Forelimb muscle (tissue), 1 donor: ENCODE measurements at places on chromosomes 13 and 19. TPM values are rescaled to one million over a fixed set of nuclear protein-coding genes. Genes with fewer than 3 reads are reported as not detected.

The FAM124A gene
- polyA plus RNA-seq: 1.6 TPM

The ZNF723 gene
- not detected for polyA plus RNA-seq

The FFAR1 gene
- not detected for polyA plus RNA-seq

The SMIM17 gene
- 1.7 TPM for polyA plus RNA-seq

The CBLC gene
- not detected for polyA plus RNA-seq

The TUBB4A gene
- 0.57 TPM for polyA plus RNA-seq

DNA sequence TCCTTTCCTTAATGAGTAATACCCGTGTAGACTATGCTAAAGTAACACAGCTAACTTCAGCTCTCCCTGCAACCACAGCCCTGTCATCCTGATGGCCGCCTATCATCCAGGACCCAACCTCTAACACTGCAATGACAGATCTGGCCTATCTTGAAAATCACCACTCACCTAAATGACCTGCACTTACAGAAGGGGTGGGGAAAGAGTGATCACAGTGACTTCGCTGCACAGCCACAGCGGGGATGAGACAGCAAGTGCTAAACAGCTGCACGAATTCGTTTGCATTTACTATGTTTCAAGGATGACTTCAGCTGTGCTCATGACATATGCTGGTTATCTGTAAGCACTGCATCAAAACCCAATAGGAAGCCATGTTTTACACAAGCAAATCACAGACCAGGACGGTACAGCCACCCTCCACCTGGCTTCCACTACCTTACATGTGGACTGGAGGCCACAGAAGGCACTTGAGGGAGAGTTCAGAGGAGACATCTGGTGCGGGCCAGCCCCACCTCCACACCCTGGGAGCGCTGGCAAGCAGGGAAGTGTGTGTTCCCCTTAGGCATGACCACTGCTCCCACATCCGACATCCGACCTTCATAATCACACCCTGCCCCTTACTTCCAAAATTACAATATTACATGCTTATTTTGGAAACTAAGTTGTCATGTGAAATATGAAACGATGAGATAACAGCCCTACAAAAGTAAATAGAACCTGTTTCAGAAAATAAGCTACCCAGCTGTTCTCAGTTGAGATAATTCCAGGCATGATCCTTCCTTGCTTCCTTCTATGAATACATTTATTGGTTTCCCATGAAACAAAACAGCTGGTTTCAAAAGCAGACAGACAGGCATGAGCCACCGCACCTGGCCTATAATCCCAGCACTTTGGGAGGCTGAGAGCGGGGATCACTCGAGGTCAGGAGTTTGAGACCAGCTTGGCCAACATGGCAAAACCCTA, 95.7 kb downstream of the STK24 start:
- DNase-seq: no peak

GRCh38 chr13:56400774-56401173, 739.9 kb upstream of the PRR20A start:
- no peak for DNase-seq

DNA sequence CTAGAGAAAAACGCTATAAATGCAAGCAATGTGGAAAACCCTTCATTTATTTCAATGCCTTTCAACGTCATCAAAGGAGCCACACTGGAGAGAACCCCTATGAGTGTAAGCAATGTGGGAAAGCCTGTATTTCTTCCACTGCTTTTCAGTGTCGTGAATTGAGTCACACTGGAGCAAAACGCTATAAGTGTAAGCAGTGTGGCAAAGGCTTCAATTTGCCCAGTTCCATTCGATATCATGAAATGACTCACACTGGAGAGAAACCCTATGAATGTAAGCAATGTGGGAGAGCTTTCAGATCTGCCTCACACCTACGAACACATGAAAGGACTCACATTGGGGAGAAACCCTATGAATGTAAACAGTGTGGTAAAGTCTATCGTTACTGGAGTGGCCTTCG, 27.4 kb downstream of the ZNF20 start:
- DNase-seq: no peak

GRCh38 chr13:110089815-110090214, 217.1 kb downstream of the COL4A1 start:
- no peak for DNase-seq

GRCh38 chr19:8224394-8225145, 15.4 kb downstream of the CERS4 start:
- DNase-seq: no peak

DNA sequence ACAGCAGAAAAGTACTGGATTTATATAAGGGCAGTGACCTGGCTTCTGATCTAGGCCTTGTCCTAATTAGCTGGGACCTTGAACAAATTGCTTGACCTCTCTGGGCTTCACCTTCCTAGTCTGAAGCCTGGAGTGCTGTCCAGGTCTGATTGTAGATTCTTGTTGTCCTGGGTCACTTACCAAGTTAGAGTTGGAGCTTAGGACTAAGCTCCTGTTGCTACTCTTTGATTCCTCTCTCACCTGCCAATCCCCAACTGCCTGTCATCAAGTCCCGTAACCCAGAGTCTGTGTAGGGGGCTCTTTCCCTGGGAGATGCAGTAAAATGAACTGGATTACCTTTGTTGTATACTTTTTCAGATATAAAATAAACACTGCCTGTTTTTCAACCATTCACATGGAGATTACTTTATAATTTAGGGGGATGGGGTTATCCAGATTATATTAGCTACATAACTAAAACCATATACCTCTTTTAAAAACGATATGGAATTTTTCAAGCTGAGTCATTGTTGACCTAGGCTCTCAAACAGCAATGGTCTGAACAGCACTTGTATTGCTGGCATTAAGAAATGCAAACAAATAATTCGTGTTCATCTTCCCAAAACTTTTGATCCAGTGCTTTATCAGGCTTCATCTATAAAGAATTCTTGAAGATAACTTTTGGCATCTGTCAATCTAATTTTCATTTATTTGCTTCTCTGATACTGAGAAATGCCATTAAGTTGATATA, 5.8 kb downstream of the ARHGAP35 start:
- no peak for DNase-seq

DNA sequence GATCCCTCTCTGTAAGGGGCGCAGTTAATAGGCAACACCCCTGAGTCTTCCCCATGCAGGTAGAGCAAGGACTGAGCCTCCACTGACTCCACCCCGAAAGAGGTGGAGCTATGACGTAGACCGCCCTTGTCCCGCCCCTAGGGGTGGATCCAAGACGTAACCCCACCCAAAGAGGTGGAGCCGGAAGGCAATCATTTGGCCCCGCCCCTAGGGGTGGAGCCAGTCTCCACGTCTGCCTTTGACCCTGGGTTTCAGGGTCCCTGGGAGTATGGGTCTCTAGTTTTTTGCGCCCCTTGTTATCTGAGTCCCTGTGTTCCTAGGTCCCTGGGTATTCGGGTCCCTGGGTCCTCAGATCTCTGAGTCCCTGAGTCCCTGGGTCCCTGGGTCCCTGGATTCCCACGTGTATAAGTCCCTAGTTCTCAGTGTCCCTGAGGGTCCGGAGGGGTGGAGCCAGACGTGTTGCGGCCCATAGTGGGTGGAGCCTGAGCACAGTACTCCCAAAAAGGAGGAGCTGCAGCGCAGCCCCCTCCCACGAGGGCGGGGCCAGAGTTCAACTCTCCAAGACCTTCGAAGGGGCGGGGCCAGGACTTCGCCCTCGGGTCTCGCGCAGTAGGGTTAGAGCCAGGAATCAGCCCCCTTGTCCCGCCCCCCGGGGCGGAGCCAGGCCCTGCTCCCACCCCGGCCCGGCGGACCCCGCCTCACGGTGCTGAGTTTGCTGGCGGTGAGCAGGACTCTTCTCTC, 5.3 kb downstream of the DENND1C start:
- no peak for DNase-seq

DNA sequence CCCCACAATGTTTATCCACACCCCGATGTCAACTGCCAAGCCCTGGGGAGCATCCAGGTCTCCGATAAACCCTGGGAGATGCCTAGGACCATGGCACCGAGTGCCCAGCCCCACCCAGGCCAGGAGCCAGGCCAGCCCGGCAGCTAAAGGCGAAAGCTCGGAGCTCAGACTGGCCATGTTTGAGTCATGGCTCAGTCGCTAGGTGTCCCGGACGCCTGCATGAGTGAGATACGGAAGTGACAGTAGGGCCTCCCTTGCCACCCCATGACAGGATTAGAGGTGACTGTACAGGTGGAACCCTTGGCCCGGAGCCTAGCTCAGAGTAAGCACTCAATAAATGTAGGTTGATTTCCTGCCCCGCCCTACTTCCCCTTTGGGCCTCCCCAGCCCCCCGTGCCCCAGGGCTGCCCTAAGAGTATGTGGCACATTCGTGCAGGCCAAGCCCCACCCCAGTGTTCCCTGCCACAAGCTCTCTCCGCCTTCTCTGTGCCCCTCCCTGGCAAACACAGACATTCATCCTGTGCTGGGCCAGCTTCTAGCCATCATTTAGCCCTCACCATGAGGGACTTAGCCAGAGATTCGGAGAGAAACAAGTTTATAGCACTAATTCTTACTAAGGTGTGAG, 5.8 kb upstream of the TPM4 start:
- DNase-seq: no peak

GRCh38 chr19:30158893-30159245, 213.3 kb upstream of the ZNF536 start:
- DNase-seq: no peak

DNA sequence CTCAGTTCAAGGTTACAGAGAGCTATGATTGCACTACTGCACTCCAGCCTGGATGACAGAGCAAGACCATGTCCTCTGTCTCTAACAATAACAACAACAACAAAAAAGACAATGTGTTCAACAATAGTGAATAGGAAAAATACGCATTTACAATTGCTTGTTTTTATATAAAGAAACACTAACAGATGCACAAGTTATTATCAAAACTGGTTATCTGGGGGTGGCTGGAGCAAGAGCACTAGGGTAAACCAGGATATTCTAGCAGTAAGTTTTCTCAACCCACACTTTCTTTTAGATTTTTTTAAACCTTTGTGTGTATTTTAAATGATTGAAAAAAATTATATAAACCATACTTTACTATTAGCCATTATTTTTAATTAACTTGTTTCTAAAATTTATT, 33.1 kb downstream of the ZNF44 start:
- no peak for DNase-seq

DNA sequence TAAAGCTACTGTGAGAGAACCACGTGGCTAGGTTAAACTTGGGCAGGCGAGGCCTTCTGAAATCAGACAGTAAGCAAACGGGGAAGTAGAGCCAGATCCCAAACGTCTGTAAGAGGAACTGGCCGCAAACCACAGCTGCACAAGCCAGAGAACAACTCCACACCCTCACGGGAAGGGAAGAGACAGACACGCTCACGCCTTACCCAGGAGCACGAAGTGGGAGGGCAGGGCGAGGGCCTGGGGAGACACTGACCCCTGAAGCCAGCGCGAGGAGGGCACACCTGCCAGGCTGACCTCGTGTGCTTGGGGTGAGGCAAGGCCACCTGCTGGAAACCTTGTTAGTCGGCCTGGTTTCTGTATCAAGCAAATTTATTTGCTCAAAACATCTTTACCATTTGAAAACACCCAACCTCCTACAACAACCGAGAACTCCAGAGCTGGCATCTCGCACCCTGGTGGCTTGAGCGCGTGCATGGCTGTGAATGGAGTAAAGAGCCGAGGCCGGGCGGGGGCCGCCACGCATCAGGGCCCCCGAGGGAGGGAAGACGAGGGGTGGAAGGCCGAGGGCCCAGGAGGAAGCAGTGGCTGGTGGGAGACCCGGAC, 7.3 kb downstream of the POLR2E start:
- peak; percentile 53 for DNase-seq

DNA sequence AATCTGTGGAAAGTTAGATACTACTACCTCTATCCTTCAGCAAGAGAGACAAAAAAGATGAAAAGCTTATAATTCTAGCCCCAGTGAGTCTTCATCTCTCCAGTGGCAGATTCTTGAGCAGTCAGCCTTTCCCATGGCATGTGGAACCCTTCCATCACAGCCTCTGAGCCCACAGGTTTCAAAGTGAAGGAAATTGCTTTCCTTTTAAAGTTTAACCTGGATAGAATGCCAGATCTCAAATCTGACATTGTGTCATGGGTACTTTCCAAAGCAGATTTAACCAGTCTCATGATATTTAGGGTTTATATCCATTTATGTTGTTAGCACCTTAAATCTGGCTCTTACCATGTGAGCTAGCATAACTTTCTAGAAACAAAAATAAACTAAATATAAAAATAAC, 39.3 kb downstream of the POLR1D start:
- no peak for DNase-seq

DNA sequence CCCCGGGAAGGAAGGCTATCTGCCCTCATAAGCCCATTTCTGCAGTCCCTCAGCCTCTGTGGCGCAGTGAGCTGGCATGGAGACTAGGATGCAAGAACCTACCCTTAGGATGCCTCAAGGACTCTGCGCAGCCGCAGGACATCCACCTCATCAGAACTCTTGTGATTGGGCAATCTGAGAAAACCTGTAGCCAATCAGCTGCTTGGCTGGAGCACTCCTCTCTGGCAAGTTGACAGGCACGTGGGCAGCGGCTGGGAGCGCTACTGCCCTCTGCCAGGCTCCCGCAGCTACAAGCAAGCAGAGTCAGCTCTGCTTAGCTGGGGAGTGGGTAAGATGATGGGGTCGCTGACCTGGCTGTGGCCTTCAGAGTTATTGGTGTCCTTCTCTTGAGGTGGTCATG, 1.5 kb upstream of the ECSIT start:
- DNase-seq: no peak

DNA sequence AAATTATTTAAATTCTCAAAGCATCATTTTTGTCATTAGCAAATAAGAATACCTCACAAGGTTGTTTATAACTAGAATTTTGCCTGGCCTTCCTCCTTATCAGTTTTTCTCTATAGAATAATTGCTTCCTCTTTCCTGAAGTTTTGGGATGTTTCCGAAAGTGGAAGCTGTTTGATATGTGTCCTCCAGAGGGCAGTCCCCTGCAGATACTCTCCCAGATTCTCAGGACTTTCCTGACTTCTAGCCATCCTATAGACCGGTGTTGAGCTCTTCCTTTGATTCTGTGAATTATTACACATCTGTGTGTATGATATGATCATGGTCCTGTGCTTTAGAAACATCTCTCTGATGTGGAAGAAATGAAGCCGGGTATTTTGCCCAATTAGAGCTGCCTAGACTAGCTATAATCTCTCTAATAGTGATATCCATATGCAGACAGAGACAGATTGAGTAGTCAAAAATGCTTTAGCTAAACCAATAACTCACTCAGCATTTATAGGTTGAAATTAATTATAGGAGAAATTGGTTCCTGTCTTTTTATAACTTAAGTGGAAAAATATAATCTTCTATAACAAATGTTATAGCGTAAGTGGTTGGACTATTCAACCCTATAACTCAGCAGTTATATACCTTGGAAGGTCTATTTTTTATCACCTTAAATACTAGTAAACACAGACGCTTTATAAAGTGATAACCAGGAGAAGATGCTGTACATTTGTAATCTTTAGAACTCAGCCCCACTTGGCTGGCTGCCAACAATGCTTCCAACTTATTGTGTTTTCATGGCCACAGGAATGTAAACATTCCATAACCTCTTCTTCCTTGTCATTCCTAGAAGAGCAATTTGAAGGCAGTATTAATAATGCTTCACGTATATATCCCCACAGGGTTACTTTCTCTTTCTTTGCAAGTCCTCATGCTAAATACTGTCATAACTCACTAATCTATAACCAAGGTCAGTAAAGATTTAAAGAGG, 201.0 kb upstream of the RXFP2 start:
- DNase-seq: no peak

- DNase-seq: no peak
Observed at GRCh38 chr13:102261809-102262208, 140.0 kb downstream of the FGF14 start.
